IPS DF 6.9 (cell line): ENCODE measurements at places on chromosomes 7 and 10.

- H3K36me3 ChIP-seq: no peaks in the 10 kb centered on the region
- DNase-seq: no peak
- H3K27ac ChIP-seq: no peak overlapping the region
Measured at GRCh38 chr7:88200261-88200660, 19.6 kb downstream of the SRI start.

DNA sequence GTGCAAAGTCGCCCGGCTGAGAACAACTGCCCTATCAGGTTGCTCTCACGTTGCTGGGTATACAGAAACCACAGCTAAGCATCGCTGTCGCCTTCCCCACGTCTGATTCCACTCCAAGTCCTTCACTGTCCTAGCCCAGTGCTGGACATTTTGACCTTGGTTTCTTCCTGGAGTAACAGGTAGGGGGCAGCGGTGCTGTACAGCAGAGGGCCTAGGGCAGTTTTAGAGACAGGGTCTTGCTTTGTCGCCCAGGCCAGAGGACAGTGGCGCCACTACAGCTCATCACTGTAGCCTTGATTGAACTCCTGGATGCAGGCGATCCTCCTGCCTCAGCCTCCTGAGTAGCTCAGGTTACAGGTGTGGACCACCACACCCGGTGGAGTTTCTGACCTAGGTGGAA lies 2.6 kb downstream of the CLDN15 start:
- H3K27me3 ChIP-seq: no peaks in the 10 kb centered on the region
- H3K27ac ChIP-seq: no peak overlapping the region
- DNase-seq: no peak
- H3K36me3 ChIP-seq: 0 out of 2 replicates have a peak, but pooled peaks cover under 1% of the 10 kb centered on the region

GRCh38 chr10:17765602-17766001 lies 13.6 kb downstream of the TMEM236 start:
- no peaks in the 10 kb centered on the region for H3K36me3 ChIP-seq
- H3K4me3 ChIP-seq: no peak overlapping the region
- DNase-seq: no peak
- no peak overlapping the region for H3K27ac ChIP-seq
- peaks cover 31% of the 10 kb centered on the region for H3K27me3 ChIP-seq
- H3K4me1 ChIP-seq: no peaks in the 10 kb centered on the region; the same call in 1 of the 2 replicates

DNA sequence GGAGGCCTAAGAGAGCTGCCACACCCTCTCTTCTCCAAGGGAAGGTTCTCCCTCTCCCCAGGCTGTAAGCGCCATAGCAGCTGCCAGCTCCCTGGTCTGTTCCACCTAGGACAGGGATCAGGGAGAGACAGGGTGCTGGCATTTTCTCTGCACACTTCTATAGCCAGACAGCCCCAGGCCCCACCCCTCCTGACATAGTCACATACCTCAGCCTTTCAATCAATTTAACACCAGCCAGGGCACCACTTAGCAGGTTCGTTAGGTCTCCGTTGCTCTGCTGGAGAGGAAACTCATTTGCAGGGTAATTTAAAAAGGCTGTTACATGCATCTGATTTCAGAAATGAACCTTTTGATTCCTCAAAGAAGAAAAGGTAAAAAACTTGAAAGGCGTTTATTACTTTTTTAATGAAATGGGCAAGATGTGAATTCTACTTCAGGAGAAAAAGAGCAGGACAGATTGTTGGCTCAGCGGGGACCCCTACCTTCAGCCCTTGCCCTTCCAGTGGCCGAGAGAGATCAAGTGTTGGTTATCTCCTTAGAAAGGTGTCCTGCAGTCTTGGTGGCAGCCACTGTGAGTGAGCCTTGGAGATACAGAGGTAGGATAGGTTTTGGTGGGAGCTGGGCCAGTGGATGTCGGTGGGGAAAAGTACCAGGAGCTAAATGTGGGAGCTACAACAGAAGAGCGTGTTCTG lies 180.5 kb upstream of the GALNT17 start:
- no peak overlapping the region for H3K27ac ChIP-seq
- DNase-seq: no peak
- no peaks in the 10 kb centered on the region for H3K27me3 ChIP-seq

GRCh38 chr10:77496941-77497420 lies 140.6 kb downstream of the KCNMA1 start:
- no peak for DNase-seq
- no peak overlapping the region for H3K4me3 ChIP-seq
- no peak overlapping the region for H3K27ac ChIP-seq
- H3K27me3 ChIP-seq: no peaks in the 10 kb centered on the region

DNA sequence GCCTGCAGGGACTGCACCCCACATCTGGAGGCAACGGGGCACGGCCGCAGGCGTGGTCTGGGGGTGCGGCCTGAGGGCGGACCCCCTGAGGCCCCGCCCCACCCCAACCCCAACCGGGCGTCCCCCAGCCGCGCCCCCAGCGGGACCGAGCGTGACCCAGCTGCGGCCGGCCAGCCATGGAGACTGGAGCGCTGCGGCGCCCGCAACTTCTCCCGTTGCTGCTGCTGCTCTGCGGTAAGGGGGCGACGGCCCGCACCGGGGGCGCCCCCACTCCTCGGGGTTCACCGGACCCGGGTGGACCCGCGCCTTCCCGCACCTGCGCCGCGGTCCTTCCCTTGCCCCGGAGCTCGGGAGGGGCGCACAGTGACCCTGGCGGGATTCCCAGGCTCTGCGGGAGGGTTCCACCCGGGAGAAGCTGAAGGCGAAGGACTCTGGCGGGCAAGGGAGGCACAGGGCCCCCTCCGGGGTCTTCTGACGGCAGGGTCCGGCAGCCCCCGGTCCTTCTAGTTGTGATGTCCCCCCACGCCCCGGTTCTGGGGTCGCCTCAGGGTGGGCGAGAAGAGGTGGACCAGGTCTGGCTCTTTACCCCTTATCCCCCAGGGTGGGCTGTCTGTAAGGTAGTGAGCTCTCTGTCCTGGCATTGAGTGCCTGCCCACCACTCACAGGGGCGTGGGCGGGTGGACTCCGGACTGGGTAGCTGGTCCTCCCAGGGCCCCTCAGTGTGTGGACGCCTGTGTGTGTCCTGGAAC lies at the start of gene RAMP3:
RAMP3 (plus strand) TSS at position 139 of the 749 bp plus-strand sequence; CDS start at position 177, 38 bp downstream.
- no peak within 1 kb of the TSS for H3K27ac ChIP-seq
- H3K36me3 ChIP-seq: no peaks in the 10 kb centered on the region
- peaks cover 8% of the 10 kb centered on the region; the same call in 1 of the 2 replicates for H3K27me3 ChIP-seq
- H3K4me3 ChIP-seq: peak within 1 kb of the TSS; percentile 48; the same call in 1 of the 2 replicates
- H3K4me1 ChIP-seq: peaks cover 2% of the 10 kb centered on the region; the same call in 1 of the 2 replicates

DNA sequence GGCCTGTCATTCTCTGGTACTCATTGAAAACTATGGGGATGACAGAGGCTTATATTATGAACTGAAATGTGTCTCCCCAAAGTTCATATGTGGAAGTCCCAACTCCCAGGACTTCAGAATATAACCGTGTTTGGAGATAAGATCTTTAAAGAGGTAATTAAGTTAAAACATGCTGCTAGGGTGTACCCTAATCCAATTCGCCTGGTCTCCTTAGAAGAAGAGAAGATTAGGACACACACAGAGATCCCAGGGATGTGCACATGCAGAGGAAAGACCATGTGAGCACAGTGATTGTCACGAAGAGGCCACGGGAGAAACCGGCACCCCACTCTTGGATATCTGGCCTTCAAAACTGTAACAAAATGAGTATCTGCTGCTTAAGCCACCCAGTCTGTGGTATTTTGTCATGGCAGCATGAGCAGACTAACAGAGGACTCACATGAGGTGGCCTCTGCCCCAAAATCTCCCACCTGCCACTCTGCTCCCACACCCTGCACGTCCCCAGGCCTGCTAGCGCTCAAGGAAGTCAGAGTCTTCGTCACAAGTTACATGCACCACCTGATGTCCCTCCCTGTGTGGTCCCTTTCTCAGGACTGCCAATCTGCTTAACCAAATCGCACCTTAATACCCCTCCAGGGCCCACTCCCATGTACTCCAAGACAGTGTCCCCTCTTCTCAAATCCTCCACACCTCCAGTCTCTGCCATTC lies 26.8 kb downstream of the PLAC9 start:
- peaks cover 11% of the 10 kb centered on the region; the same call in 1 of the 2 replicates for H3K36me3 ChIP-seq
- DNase-seq: no peak
- H3K27me3 ChIP-seq: no peaks in the 10 kb centered on the region
- no peak overlapping the region for H3K27ac ChIP-seq
- no peaks in the 10 kb centered on the region for H3K4me1 ChIP-seq

DNA sequence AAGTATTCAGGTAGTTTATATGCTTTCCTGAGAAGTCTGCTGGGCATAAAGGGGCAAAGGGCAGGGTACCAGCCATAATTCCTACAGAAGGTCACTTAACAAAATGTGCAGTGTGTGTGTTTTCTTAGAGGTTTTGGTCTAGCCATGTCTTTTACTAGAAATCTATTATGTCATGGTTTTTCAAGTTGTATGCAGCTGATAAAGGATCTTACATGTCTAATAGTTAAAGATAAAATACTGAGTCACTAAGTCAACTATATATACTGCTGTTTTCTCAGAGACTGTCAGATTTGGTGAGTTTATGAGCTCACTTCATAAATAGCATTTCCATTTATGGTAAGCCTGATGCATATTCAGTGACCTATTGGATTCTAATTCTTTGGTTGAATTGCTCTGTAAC lies 7.7 kb downstream of the CASP2 start:
- no peaks in the 10 kb centered on the region; the same call in 1 of the 2 replicates for H3K4me1 ChIP-seq
- DNase-seq: no peak
- no peak overlapping the region for H3K27ac ChIP-seq
- H3K4me3 ChIP-seq: no peak overlapping the region
- H3K36me3 ChIP-seq: peaks cover 38% of the 10 kb centered on the region

DNA sequence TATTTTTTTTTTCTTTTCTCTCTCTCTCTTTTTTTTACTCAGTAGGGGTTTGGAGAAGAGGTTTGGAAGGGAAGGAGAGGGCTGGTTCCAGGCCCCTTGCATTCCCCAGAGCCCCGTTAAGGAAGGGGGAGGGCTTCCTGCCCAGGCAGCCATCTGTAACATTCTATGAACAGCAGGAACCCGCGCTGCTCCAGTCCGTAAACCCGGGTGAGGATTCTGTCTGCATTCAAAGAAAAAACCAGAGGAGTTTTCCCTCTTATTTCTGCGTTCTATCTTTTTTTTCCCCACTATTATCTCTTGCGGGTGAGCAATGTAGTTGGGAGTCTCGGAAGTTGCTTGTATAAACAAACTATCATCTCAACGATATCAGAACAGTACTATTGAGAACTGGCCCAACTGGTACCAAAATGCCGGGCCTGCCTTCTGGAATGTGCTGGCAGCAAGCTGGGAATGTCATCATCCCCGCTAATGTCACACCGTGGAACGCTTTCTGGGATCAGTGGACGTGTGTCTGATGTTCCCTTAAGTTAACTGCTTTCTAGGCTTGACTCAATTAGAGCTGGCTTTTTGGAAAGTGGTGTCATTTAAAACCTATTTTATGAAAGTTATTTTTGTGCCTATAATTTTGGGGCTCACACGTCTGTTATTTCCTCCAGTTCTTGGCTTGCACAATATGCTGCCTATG lies 153.1 kb upstream of the MEOX2 start:
- H3K36me3 ChIP-seq: no peaks in the 10 kb centered on the region
- no peak overlapping the region for H3K27ac ChIP-seq
- no peaks in the 10 kb centered on the region for H3K27me3 ChIP-seq
- H3K4me3 ChIP-seq: no peak overlapping the region

GRCh38 chr7:40986351-40986873 lies 716.5 kb downstream of the INHBA start:
- DNase-seq: no peak
- no peaks in the 10 kb centered on the region for H3K4me1 ChIP-seq
- H3K36me3 ChIP-seq: no peaks in the 10 kb centered on the region
- no peaks in the 10 kb centered on the region for H3K27me3 ChIP-seq

- no peak for DNase-seq
- no peaks in the 10 kb centered on the region for H3K36me3 ChIP-seq
- H3K4me1 ChIP-seq: peaks cover 1% of the 10 kb centered on the region; the same call in 1 of the 2 replicates
- no peak overlapping the region for H3K27ac ChIP-seq
Measured at GRCh38 chr10:50528206-50528605, 95.5 kb downstream of the SGMS1 start.

DNA sequence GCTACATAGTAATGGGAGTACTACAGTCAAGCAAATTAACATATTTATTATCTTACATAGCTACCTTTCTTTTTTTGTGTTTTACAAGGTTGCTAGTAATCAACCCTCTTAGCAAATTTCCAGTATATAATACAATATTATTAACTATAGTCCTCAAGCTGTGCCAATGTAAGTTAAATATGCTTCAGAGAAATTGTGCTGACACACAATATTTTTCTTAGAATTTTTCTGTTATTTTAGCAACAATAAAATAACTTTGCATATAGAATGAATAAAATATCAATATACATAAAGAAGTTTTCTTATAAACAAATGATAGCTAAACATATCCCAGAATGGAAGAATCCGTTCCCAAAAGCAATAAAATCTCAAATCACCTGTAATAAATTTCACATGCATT lies 1605.1 kb downstream of the REEP3 start:
- H3K4me1 ChIP-seq: no peaks in the 10 kb centered on the region
- no peak for DNase-seq
- H3K27me3 ChIP-seq: no peaks in the 10 kb centered on the region
- no peak overlapping the region for H3K27ac ChIP-seq
- no peak overlapping the region for H3K4me3 ChIP-seq
- H3K36me3 ChIP-seq: no peaks in the 10 kb centered on the region

GRCh38 chr10:126066456-126066855 lies 170.1 kb downstream of the FANK1 start:
- H3K36me3 ChIP-seq: no peaks in the 10 kb centered on the region
- no peaks in the 10 kb centered on the region for H3K4me1 ChIP-seq
- H3K27me3 ChIP-seq: no peaks in the 10 kb centered on the region; the same call in 1 of the 2 replicates
- H3K27ac ChIP-seq: no peak overlapping the region
- H3K4me3 ChIP-seq: no peak overlapping the region

DNA sequence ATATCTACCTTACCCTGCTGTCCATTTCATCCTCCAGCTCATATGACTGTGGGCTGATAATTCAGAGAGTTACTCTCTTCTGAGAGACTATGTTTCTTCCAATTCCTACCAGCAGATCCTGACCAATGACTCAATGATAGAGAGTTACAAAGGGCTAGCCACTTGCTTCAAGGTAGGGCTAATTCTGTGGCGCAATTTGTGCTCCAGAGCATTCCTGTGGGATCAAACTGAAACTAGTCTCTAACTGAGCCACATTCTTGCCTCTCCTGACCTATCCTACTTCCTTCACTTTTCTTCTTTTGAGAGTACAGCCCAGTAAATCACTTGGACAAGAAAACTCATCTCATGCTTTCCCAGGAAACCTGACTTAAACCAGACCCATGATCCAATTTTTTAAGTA lies 17.9 kb upstream of the ASZ1 start:
- no peaks in the 10 kb centered on the region for H3K4me1 ChIP-seq
- H3K36me3 ChIP-seq: no peaks in the 10 kb centered on the region
- H3K27me3 ChIP-seq: no peaks in the 10 kb centered on the region; the same call in 1 of the 2 replicates
- DNase-seq: no peak
- no peak overlapping the region for H3K27ac ChIP-seq
- H3K4me3 ChIP-seq: no peak overlapping the region

GRCh38 chr7:50197549-50197948 lies 104.5 kb upstream of the ZPBP start:
- H3K4me3 ChIP-seq: no peak overlapping the region
- H3K27me3 ChIP-seq: no peaks in the 10 kb centered on the region
- no peak overlapping the region for H3K27ac ChIP-seq

- no peak for DNase-seq
- H3K4me3 ChIP-seq: no peak overlapping the region
- no peaks in the 10 kb centered on the region for H3K4me1 ChIP-seq
Measured at GRCh38 chr7:28036696-28037095, 143.9 kb downstream of the JAZF1 start.
